ENCODE measurements at places on chromosomes 16 and 17. TPM values are rescaled to one million over a fixed set of nuclear protein-coding genes. Genes with fewer than 3 reads are reported as not detected.

DNA sequence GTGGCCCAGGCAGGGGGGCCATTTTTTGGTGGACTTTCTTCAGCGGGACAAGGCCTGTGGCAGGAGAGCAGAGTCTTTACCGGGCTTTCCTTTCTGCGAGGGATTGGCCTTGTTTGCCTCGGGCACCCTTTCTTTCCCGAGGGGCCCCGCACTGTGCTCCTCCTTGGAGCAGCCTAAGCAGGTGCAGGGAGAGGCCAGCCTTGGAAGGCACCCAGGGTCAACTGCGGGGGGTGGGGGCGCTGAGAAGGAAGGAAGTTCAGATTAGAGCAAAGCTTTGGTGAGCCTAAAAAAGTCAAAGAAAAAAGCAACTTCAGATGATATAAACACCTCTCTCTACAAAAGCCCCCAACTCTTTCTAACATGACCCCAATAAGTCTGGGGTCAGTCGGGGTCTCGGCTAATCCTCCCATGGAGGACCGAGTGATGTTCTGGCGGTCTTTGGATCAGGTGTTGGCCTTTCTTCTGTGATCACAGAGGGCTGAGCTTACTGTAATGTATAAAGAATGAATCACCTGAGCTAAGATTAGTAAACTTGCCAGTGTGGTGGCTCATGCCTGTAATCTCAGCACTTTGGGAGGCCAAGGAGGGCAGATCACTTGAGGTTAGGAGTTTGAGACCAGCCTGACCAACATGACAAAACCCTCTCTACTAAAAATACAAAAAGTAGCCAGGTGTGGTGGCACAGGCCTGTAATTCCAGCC lies 63.0 kb downstream of the PGS1 start:
- no peak overlapping the region for H3K27ac ChIP-seq
- H3K4me1 ChIP-seq = no peaks in the 10 kb centered on the region
- peaks cover 25% of the 10 kb centered on the region for H3K27me3 ChIP-seq

DNA sequence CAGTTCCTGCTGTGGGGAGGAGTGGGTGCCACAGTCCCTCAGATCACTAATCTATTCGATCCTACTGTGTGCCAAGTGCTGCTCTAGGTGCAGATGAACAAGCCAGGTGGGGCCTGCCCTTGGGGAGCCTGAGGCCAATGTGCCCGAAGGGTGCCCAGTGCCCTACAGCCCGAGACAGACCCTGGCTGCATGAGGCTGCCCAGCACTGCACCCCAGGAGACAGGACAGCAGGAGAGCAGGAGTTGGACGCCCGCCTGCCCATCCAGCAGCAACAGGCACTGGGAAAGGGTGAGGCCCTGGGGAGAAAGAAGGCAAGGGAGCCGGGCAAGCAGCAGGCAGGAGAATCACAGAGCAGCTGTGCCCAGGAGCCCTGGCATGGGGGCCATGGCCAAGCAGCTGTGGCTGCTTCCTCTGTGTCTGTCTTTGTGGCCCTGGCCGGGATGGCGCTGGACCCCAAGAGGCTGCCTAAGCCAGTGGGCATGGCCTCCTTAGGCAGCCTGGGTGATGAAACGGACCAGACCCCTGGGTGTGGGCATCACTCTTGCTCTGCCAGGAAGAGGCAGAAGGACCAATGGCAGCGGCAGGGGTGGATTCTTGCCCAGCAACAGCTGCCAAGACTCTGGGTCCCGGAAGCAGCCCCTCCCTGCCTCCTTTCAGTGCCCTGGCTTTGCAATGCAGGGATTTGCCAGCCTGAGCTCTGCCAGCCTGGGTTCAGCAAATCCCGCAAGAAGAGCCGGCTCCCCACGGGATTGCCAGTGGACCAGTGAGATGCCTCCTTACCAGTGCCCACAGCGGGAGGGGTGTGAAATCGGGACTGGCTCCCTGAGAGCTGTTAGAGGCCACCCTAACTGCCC lies 179.6 kb upstream of the TNRC6C start:
- no peak for DNase-seq
- H3K27ac ChIP-seq = no peak overlapping the region
- peaks cover 24% of the 10 kb centered on the region for H3K27me3 ChIP-seq

DNA sequence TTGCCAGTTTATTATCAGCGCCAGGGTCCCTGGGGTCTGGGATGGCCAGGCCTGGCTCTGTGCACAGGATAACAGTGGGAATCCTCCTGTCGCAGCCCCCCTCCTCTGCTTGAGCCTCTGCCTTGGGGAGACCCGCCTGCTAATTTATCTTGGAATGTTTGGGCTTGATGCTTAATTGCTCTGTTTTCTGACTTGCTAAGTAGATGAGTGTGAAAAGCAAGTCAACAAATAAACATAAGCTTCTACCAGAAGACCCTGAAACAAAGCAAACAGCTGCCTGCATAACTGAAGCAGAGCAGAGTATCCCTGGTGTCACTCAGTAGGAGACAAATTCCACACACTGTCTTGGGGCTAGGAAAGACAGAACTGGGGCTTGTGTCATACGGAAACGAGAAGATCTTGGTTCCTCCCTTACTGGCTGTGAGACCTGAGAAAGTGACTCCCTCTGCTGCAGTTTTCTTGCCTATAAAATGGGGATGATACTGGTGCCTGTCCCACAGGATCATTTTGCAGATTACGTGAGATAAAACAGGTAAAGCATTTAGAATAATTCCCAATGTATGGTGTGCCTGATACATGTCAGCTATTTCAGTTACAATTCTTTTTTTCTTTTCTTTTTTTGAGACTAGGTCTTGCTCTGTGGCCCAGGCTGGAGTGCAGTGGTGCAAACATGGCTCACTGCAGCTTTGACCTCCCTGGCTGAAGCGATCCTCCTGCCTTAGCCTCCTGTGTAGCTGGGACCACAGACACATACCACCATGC lies 44.8 kb upstream of the IRX3 start:
- H3K4me3 ChIP-seq = no peak overlapping the region
- peaks cover 43% of the 10 kb centered on the region for H3K27me3 ChIP-seq
- no peaks in the 10 kb centered on the region for H3K36me3 ChIP-seq
- no peak for DNase-seq
- H3K27ac ChIP-seq = no peak overlapping the region

Gene TRIM72
- not detected for total RNA-seq

GRCh38 chr17:4109449-4109848 lies 33.4 kb downstream of the ZZEF1 start:
- no peak overlapping the region for H3K27ac ChIP-seq
- no peak for DNase-seq
- H3K27me3 ChIP-seq = no peaks in the 10 kb centered on the region
- H3K4me1 ChIP-seq = peaks cover 15% of the 10 kb centered on the region
- no peak overlapping the region for H3K4me3 ChIP-seq
- H3K36me3 ChIP-seq = peaks cover 38% of the 10 kb centered on the region

- H3K36me3 ChIP-seq = no peaks in the 10 kb centered on the region
- H3K27ac ChIP-seq = no peak overlapping the region
- H3K27me3 ChIP-seq = peaks cover 26% of the 10 kb centered on the region
- no peak overlapping the region for H3K4me3 ChIP-seq
Measured at GRCh38 chr16:1068451-1068850, 4.1 kb upstream of the SSTR5 start.

Gene RHBDL3
- 0.09 TPM for total RNA-seq

Gene PYY
- not detected for total RNA-seq

Gene AANAT
- total RNA-seq = 0.21 TPM

GRCh38 chr16:80323187-80323807 lies 217.5 kb upstream of the DYNLRB2 start:
- no peak overlapping the region for H3K4me3 ChIP-seq
- H3K4me1 ChIP-seq = no peaks in the 10 kb centered on the region

DNA sequence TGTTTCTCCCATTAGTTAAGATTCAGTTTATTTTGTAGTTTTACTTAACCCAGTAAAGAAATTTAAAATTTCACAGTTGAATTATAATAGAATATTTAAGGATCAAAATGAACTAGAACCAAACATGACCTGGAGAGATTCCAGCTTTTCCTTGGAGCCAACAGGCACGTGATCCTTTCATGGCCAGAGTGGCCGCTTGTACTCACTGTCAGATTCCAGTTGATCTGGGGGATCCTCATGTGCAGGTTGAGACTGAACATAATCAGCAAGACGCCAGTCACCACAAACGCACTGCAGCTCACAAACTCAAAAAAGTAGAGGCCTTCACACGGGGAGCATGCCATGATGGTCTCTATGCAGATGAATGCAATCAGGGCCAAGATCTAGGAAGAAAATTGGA lies 31.7 kb downstream of the CMTM3 start:
- H3K4me1 ChIP-seq = peaks cover 15% of the 10 kb centered on the region
- peaks cover 4% of the 10 kb centered on the region for H3K27me3 ChIP-seq
- no peaks in the 10 kb centered on the region for H3K36me3 ChIP-seq
- DNase-seq = no peak
- no peak overlapping the region for H3K27ac ChIP-seq
